Effector memory CD8-positive, alpha-beta T cell (primary cell): ENCODE measurements at places on chromosomes 6 and 20.

- H3K4me3 ChIP-seq: no peak overlapping the region
- no peaks in the 10 kb centered on the region for H3K36me3 ChIP-seq
- no peaks in the 10 kb centered on the region for H3K4me1 ChIP-seq
- no peak for DNase-seq
- H3K27ac ChIP-seq: no peak overlapping the region
Observed at GRCh38 chr6:167570460-167571400, 245.8 kb downstream of the TTLL2 start.

DNA sequence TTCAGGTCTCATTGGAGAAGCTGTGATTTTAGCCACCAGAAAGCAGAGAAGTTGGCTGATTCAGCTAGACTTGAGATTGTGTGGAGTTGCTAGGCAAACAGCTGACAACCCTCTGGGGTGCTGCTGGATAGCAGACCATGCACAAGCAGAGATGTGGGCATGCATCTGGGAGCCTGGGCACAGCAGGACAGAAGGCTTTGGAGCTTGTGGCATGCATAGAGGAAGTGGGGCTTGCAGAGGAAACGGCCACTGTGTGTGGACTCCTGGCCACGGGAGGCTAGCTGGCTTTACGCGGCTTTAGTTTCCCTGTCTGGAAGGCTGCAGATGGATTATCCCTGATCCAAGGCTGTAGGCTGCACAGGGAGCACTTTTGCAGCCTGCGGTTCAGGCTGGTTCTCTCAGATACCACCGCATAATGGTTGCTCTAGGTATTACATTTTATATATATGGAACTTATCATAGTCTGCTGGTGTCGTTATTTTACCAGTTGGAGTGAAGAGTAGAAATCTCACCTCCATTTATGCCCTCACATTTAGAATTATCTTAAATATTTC lies 10.4 kb downstream of the ZNF831 start:
- peak overlapping the region; percentile 84 for H3K4me3 ChIP-seq
- peaks cover 77% of the 10 kb centered on the region for H3K4me1 ChIP-seq
- peak overlapping the region; percentile 92 for H3K27ac ChIP-seq

DNA sequence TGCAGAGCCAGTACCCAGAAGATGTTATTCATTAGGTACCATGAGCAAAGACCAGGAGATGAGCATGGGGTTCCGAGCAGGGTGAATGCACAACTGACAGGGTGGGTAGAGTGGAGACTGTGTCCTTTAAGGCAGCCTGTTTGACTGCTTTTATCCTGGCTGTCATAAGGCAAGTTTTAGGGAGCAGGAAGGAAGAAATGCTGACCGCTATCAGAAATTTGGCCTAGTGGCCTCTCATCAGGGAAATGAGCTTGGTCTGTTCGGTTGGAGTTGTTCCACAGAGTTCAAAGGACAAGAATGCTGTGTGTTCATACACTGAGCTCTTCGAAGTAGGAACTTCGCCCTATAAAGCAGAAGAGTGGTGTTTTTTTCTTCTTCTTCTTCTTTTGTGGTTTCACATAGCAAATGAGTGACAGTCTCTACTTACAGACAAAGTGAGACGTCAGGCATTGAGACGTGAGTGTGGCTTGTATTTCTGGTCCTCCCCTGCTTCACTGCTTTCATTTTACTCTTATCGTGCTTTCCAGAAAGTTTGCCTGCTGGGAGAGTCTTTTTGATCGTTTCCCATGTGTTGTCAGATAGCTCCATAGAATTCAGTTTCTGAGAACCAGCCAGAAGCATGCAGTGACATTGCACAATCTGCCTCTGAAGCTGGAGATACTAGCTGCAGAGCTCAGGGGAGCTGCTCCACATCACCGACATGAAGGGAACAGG lies at the start of gene CASS4:
CASS4 (plus strand) TSS at position 502 of the 714 bp plus-strand sequence; CDS start at position 701, 199 bp downstream.
- peaks cover 27% of the 10 kb centered on the region for H3K36me3 ChIP-seq
- H3K4me1 ChIP-seq: peaks cover 22% of the 10 kb centered on the region
- DNase-seq: no peak
- H3K27me3 ChIP-seq: no peaks in the 10 kb centered on the region
- peak within 1 kb of the TSS; percentile 82 for H3K27ac ChIP-seq

GRCh38 chr6:161696801-161697200 lies 422.9 kb upstream of the AGPAT4 start:
- no peak overlapping the region for H3K4me3 ChIP-seq
- no peaks in the 10 kb centered on the region for H3K27me3 ChIP-seq
- H3K4me1 ChIP-seq: no peaks in the 10 kb centered on the region
- no peaks in the 10 kb centered on the region for H3K36me3 ChIP-seq
- no peak for DNase-seq

DNA sequence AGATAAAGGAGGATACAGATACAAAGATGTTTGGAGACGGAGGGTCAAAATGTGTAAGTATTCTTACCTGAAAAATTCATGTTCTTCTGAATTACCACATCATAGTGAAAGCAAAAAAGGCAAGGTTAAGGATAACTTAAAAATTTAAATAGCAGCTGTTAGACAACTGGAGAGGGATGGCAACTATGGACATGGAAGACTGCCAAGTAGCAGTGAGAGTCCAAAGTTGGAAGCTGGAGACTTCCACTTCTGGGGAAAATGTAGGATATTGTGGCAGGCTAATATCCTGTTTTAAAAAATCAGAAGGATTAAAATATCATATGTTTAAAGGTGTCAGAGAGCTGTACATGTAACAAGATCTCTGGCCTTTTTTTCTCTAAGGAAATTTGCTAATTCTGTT lies 29.8 kb downstream of the SYCP2 start:
- H3K27ac ChIP-seq: no peak overlapping the region
- no peaks in the 10 kb centered on the region for H3K4me1 ChIP-seq
- H3K36me3 ChIP-seq: no peaks in the 10 kb centered on the region
- no peaks in the 10 kb centered on the region for H3K27me3 ChIP-seq

GRCh38 chr6:29631860-29632731 lies 887 bp downstream of the GABBR1 start:
- H3K4me3 ChIP-seq: peak overlapping the region; percentile 79
- H3K27ac ChIP-seq: peak overlapping the region; percentile 60
- peaks cover 32% of the 10 kb centered on the region for H3K4me1 ChIP-seq

- no peak for DNase-seq
- H3K27me3 ChIP-seq: no peaks in the 10 kb centered on the region
- no peaks in the 10 kb centered on the region for H3K4me1 ChIP-seq
- no peaks in the 10 kb centered on the region for H3K36me3 ChIP-seq
Observed at GRCh38 chr6:126761854-126762253, 356.6 kb upstream of the RSPO3 start.

- no peak for DNase-seq
- H3K4me1 ChIP-seq: peaks cover 2% of the 10 kb centered on the region
- no peak overlapping the region for H3K27ac ChIP-seq
- no peak overlapping the region for H3K4me3 ChIP-seq
Observed at GRCh38 chr6:11423072-11423471, 114.5 kb upstream of the TMEM170B start.
